ENCODE measurements at places on chromosomes 5 and 9. TPM values are rescaled to one million over a fixed set of nuclear protein-coding genes. Genes with fewer than 3 reads are reported as not detected.

- DNase-seq: no peak
Observed at GRCh38 chr5:126274763-126275125, 148.5 kb upstream of the GRAMD2B start.

DNA sequence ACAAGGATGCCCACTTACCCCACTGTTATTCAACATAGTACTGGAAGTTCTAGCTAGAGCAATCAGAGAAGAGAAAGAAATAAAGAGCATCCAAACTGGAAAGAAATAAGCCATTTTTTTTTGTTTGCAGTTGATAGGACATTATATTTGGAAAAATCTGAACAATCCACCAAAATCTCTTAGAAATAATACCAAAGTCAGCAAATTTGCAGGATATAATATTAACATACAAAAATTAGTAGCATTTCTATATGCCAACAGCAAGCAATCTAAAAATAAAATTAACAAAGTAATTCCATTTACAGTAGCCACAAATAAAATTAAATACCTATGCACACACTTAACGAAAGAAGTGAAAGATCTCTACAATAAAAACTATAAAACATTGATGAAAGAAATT lies 599.3 kb downstream of the CDH9 start:
- DNase-seq: no peak

The LCN9 gene
- total RNA-seq: 0.64 TPM

- DNase-seq: no peak
Observed at GRCh38 chr5:117461966-117462365, 887.3 kb upstream of the SEMA6A start.

DNA sequence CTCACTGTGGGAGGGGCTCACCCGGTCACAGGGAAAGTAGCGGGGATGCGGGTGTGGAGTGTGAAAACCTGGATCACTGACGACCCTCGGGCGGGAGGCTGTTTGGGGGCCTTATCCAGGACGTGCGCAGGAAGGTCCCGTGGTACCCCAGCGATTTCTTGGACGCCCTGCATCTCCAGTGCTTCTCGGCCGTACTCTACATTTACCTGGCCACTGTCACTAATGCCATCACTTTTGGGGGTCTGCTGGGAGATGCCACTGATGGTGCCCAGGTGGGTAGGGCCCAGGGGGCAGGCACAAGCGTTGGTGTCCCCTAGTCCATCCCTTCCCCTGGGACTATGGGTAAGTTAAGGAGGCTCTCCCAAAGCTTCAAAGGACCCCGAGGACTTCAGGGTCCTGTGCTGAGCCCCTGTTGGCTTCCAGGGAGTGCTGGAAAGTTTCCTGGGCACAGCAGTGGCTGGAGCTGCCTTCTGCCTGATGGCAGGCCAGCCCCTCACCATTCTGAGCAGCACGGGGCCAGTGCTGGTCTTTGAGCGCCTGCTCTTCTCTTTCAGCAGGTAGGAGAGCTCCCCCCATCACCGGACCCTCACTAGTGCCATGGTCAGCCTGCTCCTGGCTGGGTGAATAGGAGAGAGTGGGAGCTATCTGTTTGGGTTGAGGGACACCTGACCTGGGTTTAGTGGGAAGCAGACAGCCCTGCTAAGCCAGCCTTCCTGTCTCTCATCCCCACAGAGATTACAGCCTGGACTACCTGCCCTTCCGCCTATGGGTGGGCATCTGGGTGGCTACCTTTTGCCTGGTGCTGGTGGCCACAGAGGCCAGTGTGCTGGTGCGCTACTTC lies 3.9 kb downstream of the SLC4A9 start:
- no peak for DNase-seq

- no peak for DNase-seq
Observed at GRCh38 chr5:171528865-171529614, 109.6 kb downstream of the FGF18 start.

DNA sequence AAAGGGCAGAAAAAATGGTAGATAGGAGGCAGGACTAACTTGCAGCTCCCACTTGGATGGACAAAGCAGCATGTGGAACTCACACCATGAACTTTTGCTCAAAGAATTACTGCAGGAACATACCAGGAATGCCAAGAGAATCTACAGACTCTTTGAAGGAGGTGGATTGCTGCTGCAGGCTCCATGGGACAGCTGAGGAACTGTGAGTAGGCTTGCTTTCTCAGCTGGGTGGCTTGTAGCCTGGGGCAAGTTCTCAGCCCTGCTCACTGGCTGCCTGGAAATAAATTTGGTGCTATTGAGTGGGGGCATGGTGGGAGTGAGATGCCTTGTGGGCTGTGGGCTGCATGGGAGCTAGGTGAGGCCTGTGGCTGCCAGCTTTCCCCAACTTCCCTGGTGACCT lies 574.5 kb downstream of the PRELID2 start:
- DNase-seq: no peak

Data from breast epithelium (tissue), 4 donors.